ENCODE measurements at places on chromosomes 3 and 15. TPM values are rescaled to one million over a fixed set of nuclear protein-coding genes. Genes with fewer than 3 reads are reported as not detected.

The NR2F2 gene
- total RNA-seq = 44.2 TPM

GRCh38 chr15:42153874-42154211, 2.6 kb downstream of the PLA2G4F start:
- no peak for DNase-seq
- H3K4me1 ChIP-seq = peaks cover 36% of the 10 kb centered on the region
- H3K36me3 ChIP-seq = peaks cover 5% of the 10 kb centered on the region
- H3K4me3 ChIP-seq = no peak overlapping the region

DNA sequence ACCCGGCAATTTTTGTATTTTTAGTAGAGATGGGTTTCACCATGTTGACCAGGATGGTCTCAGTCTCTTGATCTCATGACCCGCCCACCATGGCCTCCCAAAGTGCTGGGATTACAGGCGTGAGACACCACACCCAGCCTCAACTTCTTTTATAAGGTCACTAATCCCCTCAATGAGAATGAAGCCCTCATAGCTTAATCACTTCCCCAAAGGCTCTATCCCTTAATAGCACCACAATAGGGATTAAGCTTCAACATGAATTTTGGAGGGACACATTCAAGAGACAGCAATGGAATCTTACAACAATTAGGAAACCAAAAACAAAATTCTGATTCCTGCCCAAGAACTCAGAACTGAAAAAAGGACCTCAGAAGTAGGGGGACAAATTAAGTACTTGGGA, 126.8 kb downstream of the ATP1B3 start:
- no peaks in the 10 kb centered on the region for H3K4me1 ChIP-seq

GRCh38 chr3:149547954-149548668, 73.6 kb downstream of the TM4SF4 start:
- peaks cover 10% of the 10 kb centered on the region for H3K4me1 ChIP-seq
- no peaks in the 10 kb centered on the region for H3K27me3 ChIP-seq
- H3K4me3 ChIP-seq = no peak overlapping the region
- no peaks in the 10 kb centered on the region for H3K36me3 ChIP-seq
- no peak for DNase-seq

DNA sequence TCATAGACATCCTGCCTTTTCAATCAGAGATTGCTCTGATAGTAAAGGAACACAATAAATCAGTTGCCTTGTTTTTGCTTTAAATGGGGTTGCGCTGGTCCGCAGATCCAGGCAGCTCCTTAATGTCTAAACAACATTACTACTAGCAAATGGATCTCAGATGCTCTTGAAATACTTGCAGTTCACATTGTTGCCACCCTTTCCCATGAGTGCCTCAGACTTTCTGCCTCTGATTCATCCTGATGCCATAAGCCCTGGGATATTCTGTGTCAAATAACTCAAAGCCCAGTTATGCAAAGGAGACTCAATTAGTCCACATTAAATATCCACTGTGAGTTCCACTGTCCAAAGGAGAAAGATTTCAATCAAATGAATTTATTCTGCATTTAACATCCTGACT, 196.7 kb downstream of the PLCH1 start:
- no peak overlapping the region for H3K4me3 ChIP-seq
- H3K4me1 ChIP-seq = no peaks in the 10 kb centered on the region
- H3K36me3 ChIP-seq = no peaks in the 10 kb centered on the region
- H3K27ac ChIP-seq = no peak overlapping the region
- DNase-seq = no peak

GRCh38 chr3:192122832-192123594, 604.3 kb downstream of the FGF12 start:
- H3K27me3 ChIP-seq = no peaks in the 10 kb centered on the region
- no peak for DNase-seq
- no peak overlapping the region for H3K27ac ChIP-seq
- H3K36me3 ChIP-seq = no peaks in the 10 kb centered on the region
- H3K4me3 ChIP-seq = no peak overlapping the region

DNA sequence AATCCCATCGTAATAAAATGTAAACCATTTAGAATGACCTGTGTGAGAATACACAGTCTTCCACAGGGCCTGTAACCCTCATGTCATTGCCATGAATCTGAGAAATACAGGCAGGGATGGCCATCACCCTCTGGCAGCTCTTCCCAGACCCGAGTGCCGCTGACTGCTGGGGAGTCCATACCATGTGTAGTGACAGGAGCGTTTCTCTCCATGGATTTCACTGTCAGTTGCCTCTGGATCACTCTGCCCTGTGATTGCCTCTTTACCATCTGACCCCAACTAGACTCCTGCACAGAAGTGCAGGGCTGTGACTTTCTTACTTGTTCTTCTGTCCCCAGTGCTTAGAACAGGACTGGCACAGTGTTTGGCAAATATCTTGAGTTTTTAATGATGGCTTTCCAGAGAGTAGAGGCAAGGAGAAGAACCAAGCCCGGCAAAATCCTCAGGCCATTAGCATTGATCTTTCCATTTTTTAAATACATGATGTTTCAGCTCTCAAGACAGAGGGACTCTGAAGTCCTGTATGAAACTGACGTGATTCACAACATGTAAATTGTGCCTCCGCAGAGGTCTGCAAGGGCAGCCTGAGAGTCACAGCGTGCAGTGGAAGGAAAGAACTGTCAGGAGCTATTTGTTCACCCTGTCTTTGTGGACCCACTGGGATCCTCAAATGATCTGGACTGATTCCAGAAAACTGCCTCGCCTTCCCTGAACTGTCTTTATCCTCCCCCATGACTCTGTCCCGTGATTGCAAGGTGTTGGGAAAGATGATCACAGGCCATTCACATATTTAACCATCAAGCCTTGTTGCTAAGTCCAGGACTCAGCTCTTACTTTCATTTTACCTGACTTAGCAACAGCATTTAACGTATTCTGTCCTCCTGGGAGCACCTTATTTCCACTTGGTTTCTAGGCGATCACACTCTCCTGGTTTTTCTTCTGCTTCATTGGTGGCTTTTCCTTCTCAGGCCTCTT, 354.9 kb downstream of the EPHB1 start:
- no peaks in the 10 kb centered on the region for H3K27me3 ChIP-seq
- H3K27ac ChIP-seq = no peak overlapping the region
- DNase-seq = no peak
- no peak overlapping the region for H3K4me3 ChIP-seq
- H3K4me1 ChIP-seq = peaks cover 7% of the 10 kb centered on the region

DNA sequence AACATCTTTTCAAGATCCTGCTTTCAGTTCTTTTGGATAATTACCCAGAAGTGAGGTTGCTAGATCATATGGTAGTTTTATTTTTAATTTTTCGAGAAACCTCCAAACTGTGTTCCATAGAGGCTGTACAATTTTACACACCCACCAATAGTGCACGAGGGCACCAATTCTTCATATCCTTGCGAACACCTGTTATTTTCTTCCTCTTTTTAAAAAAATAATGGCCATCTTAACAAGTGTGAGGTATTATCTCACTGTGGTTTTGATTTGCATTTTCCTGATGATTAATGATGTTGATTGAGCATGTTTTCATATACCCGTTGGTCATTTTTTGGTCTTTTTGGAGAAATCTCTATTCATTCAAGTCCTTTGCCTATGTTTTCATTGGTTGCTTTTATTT, 17.6 kb upstream of the CEP152 start:
- H3K36me3 ChIP-seq = peaks cover 2% of the 10 kb centered on the region
- no peak overlapping the region for H3K4me3 ChIP-seq
- no peak for DNase-seq
- H3K27ac ChIP-seq = no peak overlapping the region
- H3K4me1 ChIP-seq = no peaks in the 10 kb centered on the region

DNA sequence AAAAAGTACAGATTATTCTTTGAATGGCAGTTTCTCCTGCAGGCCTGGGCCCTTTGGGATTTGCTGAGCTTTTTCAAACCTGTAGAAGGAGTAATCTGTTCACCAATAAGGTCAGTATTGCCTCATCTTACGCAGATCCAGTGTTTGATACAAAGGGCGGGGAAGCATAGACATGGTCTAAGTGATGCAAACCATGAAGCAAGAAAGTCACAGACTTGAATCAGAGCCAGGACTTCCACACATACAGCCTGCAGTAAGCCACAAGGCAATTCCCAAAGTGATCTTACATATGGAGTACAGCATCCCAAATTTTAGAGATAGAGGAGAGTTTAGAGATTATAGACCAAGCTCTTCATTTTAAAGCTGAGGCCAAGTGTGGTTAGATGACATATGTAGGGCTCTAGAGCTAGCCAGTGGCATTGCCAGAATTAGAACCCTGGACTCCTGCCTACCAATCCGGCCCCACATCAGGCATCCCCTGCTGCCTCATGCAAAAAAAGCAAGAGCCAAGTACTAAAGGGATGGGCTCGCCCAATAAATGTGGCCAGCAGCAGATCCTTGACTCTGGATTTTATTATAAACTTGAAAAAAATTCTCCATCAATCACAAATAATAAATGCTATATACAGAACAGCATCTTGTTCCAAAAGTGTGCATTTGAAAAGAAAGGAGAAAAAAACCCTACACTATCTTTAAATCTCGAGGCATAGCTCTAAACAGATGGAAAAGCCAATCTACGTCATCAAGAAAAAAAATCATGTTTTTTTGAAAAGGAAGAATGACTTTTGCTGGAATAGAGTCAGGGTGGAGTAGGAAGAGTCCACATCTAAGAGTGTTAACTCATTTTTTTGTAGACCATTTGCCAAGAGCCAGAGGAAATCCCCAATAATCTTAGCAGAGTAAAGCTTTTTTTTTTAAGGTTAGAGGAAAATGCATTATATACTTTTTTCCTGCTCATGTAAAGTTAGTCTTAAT, 24.0 kb downstream of the ABI3BP start:
- no peak for DNase-seq
- H3K36me3 ChIP-seq = no peaks in the 10 kb centered on the region
- H3K27me3 ChIP-seq = no peaks in the 10 kb centered on the region
- H3K4me3 ChIP-seq = no peak overlapping the region
- no peak overlapping the region for H3K27ac ChIP-seq

DNA sequence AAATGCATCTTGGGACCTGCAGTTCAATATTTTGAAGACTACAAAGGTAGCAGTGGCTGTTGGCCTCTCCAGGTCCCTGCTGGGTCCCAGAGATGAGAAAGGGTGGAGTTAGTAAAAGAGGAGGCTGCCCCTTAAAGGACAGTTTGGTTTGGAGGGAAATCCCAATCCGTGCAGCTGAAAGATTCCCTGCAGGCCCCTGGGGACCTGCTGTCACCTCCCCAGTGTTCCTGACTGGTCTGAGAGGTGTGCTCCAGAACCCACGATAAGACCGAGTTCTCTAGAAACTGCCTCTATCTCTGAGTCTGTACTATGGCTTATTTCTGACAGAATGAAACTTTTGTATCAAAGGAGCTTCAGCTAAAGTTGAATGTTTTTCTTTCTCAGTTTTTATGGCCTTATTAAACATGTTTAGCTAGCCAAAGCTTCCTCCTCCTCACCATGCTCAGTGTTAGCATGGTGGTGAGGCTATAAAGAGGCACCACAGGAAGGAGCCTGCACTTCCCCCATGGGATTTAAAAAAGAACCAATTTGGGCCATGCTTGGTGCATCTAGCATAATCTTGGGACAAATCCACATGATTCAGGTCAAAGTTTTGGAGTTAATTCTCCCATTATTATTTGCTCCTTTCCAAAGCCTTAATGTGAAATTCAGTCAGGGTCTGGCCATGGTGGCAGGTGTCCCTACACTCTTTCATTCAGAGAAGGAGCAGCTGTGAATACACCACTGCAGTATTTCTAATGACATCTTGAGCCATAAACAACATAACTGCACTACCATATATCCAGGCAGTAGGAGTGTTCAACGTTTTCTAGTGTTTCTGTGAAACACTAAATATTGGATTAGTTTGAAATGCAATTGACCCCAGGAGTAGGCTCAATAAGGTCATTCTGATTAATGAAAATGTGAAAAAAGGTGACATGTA, 74.4 kb downstream of the ATP1B3 start:
- DNase-seq = no peak
- H3K4me3 ChIP-seq = no peak overlapping the region
- no peaks in the 10 kb centered on the region for H3K27me3 ChIP-seq
- no peak overlapping the region for H3K27ac ChIP-seq
- H3K4me1 ChIP-seq = peaks cover 7% of the 10 kb centered on the region
- peaks cover 6% of the 10 kb centered on the region for H3K36me3 ChIP-seq

DNA sequence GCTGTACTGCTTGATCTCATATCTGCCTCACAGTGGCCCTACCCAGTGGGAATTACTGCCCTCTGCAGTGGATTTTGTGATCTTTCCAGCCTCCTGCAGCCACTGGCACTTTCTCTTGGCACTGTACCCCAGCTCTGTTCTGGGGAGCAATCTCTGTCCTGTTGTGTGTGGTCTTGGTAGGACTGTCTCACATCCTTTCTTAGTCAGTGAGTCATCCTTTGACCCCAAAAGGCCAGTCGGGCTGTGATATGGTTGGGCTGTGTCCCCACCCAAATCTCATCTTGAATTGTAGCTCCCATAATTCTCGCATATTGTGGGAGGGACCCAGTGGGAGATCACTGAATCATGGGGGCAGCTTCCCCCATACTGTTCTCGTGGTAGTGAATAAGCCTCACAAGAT, 133.3 kb upstream of the TPM1 start:
- no peaks in the 10 kb centered on the region for H3K27me3 ChIP-seq
- DNase-seq = no peak
- no peak overlapping the region for H3K4me3 ChIP-seq
- H3K4me1 ChIP-seq = no peaks in the 10 kb centered on the region
- H3K36me3 ChIP-seq = no peaks in the 10 kb centered on the region

DNA sequence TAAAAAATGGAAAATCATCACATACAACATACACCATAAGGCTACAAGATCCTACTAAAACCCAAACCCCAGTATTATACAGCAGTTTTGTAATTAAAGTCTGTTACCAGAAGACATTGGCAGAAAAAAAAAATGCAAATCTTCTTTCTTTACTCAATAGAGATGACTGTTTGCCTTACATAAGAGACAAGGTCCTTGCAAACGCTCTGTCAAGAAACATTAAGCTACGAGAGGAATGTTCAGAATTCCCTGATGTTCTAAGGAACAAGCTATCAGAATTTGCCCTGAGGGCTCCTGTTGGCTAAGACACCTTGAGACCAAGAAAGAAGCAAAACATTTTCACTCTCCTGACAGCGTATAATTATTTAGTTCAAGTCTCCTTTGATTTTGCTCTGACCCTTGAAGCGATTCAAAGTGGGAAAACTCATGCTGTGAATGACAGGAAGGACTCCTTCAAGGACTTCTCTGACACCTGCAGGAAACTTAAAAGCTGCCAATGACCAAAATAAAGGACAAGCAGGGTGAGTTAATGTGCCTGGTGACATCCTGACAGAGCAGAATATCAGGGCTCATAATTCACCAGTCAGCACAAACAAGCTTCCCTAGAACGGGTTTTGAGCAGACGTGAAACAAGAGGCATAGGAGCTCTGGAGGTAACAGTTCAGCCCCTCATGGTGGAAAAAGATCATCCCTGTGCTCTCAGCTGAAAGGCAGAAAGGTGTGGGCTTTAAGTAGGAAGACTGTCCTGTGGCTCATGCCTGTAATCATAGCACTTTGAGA, 2.5 kb downstream of the SCAMP2 start:
- no peaks in the 10 kb centered on the region for H3K27me3 ChIP-seq
- H3K4me1 ChIP-seq = peaks cover 30% of the 10 kb centered on the region
- no peak for DNase-seq
- H3K27ac ChIP-seq = no peak overlapping the region
- peaks cover 4% of the 10 kb centered on the region for H3K36me3 ChIP-seq
- no peak overlapping the region for H3K4me3 ChIP-seq

- no peak overlapping the region for H3K4me3 ChIP-seq
- no peaks in the 10 kb centered on the region for H3K27me3 ChIP-seq
- peaks cover 15% of the 10 kb centered on the region for H3K4me1 ChIP-seq
- no peak for DNase-seq
- no peaks in the 10 kb centered on the region for H3K36me3 ChIP-seq
- no peak overlapping the region for H3K27ac ChIP-seq
Observed at GRCh38 chr15:88040516-88040915, 216.0 kb downstream of the NTRK3 start.

All from spinal cord (tissue), 10 donors.